ENCODE measurements at places on chromosomes 11 and 22. TPM values are rescaled to one million over a fixed set of nuclear protein-coding genes. Genes with fewer than 3 reads are reported as not detected.

Gene OR56A1
- 0.01 TPM for polyA plus RNA-seq

Gene SLN
- 0.42 TPM for polyA plus RNA-seq

- no peak for DNase-seq
These were observed 2.4 kb downstream of the FADS2 start for GRCh38 chr11:61830237-61831105.

Gene RAG1
- polyA plus RNA-seq: 2.3 TPM

Gene GRK3
- polyA plus RNA-seq: 8.9 TPM

DNA sequence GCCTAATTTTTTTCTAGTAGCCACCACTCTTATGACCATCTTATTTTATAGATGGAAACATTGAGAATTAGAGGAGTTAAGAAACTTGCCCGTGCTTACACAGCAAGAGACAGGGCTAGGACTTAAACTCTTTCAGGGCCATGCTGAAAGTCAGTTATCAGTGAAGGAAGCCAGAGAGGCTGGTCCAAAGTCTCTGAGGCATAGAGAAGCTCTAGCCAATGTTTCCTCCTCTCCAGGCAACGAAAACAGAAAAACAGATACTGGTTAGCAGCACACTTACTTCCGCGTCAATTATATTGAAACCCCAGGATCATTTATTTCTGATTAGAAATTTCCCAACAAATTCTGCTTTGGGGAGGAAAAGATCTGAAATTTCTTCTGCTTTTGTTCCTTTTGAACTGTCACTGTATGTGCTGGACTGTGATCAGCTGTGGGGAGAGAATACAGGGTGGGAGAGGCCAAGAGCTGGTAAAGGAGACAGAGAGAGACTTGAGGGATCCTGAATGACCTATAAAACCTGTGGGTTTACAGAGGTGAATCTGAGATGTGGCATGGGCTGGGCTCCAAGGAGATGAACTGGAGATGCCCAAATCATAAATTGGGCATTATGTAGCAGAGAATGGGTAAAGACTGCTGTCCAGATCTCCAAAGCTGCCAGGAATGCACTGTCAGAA is 37.5 kb upstream of the CAPRIN1 start:
- DNase-seq: no peak

GRCh38 chr22:50242406-50242949 is 2.3 kb downstream of the TUBGCP6 start:
- no peak for DNase-seq

GRCh38 chr11:15202626-15203025 is 87.9 kb downstream of the INSC start:
- no peak for DNase-seq

Gene ARHGAP1
- 62.3 TPM for polyA plus RNA-seq

DNA sequence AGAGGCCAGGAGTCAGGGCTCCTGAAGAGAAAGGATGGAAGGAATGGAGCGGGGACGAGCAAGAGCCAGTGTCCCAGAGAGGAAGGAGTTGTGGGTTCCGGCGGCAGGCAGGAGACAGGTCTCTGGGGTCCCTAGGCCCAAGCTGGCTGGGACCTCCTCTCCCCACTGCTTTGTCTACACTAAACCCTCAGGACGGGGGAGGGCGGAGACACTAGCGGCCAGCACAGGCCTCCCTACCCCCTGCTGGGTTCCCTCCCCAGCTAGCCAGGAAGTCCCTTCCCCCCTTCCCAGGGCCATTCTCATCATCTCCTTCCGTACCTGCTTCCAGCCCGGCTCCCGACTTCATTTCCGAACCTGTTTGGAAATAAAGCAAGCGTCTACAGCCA is 79.5 kb downstream of the ST3GAL4 start:
- DNase-seq: no peak

Gene TRIM51
- polyA plus RNA-seq: not detected

DNA sequence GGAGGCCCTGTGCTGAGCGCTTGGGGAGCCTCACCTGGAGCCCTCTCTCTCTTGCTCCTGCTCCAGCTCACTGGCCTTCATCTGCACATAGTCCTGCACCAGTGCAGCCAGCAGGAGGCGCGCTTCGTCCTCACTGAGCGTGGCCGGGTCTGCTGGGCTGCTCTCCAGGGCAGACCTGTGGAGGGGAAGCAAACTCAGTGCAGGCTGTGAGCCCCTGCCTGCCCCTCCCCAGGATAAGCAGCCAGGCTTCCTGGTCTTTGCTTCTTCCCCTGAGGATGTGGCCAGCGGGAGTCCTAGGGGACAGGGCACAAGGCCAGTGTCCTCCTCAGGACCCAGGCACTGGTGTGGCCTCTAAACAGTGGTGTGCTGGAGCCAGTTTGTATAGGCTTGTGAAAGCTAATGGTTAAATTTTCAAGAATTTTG is 2.2 kb downstream of the CALCA start:
- no peak for DNase-seq

Gene HYOU1
- polyA plus RNA-seq: 127 TPM

GRCh38 chr11:36510594-36510942 is 496 bp upstream of the TRAF6 start:
- no peak for DNase-seq

- no peak for DNase-seq
These were observed 1129.1 kb downstream of the BRD1 start for GRCh38 chr22:48698618-48699017.

GRCh38 chr11:26901162-26901561 is 92.8 kb upstream of the FIBIN start:
- no peak for DNase-seq

Gene OR4D5
- polyA plus RNA-seq: not detected

DNA sequence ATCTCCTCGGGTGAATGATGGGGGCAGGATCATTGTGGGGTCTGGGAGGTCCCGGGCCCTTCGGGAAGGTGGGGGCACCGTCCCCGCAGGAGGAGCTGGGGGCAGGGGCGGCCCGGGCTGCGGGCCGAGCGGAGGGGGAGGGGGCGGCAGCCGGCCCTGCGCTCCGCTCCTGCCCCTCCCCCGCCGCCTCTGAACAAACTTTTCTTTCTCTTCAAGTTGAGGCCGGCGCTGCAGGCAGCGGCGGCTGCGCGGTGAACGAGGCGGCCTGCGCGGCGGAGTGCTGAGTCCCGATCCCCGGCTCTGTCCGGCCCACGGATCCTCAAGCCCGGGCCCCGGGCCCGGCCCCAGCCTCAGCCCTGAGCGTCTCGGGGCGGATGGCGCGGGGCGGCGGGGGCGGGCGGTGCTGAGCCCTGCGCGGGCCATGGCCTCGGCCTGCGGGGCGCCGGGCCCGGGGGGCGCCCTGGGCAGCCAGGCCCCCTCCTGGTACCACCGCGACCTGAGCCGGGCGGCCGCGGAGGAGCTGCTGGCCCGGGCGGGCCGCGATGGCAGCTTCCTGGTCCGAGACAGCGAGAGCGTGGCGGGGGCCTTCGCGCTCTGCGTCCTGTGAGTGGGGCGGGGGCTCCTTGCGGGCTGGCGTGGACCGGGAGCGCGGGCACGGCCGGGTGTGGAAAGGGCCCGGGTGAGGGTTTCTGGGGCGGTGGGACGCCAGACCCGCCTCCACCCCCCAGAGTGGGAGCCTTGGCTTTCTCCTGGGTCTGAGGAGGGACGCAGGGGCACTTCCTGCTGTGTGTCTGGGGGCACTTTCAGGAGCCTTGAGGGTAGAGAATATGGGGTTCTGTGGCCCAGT is at the start of gene INPPL1:
TSS of gene INPPL1 (plus strand) at position 204 of the 847 bp plus-strand sequence. CDS start at position 422, 218 bp downstream.
- no peak for DNase-seq

Gene MYH9
- polyA plus RNA-seq: 261 TPM

- no peak for DNase-seq
These were observed 14.6 kb upstream of the CTSD start for GRCh38 chr11:1778141-1778911.

DNA sequence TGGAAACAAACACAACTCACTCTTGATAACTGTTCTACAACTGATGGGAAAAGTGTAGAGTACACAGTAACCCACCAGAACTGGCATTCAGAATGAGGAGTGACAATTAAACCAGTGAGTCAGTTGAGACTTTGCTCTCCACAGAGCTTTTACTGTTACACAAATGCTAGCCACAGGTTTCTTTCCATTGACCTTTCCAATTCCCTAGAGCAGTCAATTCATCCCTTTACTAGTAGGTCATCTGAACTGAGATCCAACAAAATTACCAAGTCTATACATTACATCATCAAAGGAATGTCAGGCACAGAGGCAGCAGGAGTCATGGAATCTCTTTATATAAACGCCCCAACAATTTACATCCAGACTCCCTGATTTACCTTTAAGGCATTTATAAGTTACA is 65.9 kb downstream of the PHF21A start:
- no peak for DNase-seq

GRCh38 chr11:134610116-134610910 is 198.3 kb upstream of the B3GAT1 start:
- no peak for DNase-seq

GRCh38 chr22:27148886-27149470 is 491.6 kb downstream of the MIAT start:
- DNase-seq: no peak

DNA sequence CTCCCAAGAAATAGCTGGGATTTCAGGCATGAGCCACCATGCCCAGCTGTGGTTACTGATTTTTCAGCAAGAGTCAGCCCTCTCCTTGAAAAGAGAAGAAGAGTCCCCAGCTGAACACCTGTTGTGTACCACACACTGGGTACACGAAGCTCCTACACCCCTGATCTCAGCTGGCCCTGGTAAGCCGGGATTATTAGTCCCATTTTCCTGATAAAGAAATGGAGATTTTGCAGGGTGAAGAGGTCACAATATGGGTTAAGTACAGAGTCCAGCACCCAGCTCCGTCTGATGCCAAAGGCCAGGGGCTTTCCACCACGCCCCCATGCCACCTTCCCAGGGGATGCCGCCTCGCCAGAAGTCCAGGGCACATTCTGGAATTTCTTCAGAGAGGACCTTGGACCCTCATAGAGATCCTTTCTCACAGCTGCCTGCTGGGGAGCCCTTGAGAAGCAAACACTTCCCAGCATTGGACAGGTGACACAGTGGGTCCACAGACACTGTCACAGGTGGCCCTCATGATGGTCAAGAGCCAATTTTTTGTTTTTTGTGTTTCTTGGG is 19.8 kb upstream of the HMOX1 start:
- DNase-seq: no peak

DNA sequence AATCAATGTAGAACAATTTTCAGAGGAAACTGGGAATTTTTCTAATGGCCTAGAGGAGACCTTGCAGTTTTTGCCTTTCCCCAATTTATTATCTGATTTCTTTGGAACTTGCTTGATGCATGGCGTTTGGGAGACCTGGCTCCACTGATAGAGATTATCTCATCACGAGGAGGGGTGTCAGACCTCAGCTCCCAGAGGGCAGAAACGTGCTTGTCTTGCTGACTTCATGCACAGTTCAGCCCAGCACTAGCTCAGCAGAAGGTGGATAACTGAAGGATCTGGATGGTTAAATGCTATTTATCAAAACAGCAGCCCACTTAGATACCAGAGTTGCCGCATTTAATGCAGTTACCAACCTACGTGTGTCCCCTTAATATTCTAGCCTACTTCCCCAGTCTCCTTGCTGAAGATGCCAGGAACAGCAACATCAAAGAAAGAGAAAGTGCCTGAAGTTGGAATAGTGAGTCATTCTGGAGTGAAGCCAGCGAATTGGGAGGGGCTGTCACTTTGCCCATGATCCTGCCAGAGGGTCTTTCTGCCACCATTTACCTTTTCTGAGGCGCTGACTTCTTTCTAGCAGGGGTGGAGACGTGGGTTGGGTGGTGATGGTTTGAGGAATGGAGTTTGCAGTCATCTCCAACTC is 133.5 kb upstream of the CADM1 start:
- no peak for DNase-seq

DNA sequence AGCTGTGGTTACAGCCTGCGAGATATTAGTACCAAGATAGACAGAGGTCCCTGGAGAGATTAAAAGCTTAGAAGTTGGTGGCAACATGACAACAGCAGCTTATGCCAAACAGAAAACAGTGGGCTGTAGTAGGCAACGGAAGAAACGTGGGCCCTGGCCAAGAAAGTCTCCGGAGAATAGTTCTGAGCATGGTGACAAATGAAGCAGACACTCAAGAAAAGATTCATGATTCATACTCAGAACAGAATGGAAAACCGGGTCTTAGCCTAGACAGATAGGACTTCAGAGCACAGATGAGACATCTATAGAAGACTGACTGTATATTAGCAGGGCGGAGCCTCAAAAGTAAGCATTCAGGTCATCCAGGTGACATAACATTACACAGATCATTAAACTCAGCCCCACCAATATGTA is 727.4 kb downstream of the ETS1 start:
- DNase-seq: no peak

Gene VSIG10L2
- not detected for polyA plus RNA-seq

Gene EIF1AD
- 25.3 TPM for polyA plus RNA-seq

Gene ADORA2A
- 9.3 TPM for polyA plus RNA-seq

- no peak for DNase-seq
These were observed 4.4 kb downstream of the TRIOBP start for GRCh38 chr22:37701141-37701786.

Gene BIRC2
- polyA plus RNA-seq: 96.4 TPM

- no peak for DNase-seq
These were observed 1.1 kb upstream of the MUC6 start for GRCh38 chr11:1037506-1038055.

Gene KDM4E
- 0.44 TPM for polyA plus RNA-seq

DNA sequence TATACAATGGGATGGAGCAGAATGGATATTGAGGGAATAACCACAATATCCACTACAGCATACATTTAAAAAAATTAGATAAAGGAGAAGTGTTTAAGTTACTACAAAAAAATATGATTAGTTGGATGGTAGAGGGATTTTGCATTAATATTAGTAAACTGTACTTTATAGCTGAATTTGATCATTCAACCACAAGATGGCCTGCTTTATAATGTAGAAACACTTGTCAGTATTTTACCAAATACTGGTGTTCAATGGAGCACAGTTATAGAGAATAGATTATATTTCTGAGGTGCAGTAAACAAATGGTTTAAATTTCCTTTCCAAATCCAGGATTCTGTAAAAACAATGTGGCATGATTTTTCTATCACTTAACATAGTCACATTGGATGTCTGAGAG is 818.8 kb upstream of the CHORDC1 start:
- no peak for DNase-seq

GRCh38 chr11:44854741-44855492 is 95.8 kb downstream of the TP53I11 start:
- no peak for DNase-seq

GRCh38 chr22:30444632-30445437 is 19.3 kb downstream of the MTFP1 start:
- DNase-seq: no peak

Gene WNT7B
- 15.9 TPM for polyA plus RNA-seq

Gene LYVE1
- 51.2 TPM for polyA plus RNA-seq
